Fibroblast of villous mesenchyme (primary cell): ENCODE measurements at places on chromosomes 11 and 22.

GRCh38 chr22:49838771-49839717 is 11.4 kb upstream of the BRD1 start:
- DNase-seq = peak; percentile 27

GRCh38 chr11:58061813-58062212 is 31.1 kb downstream of the OR6Q1 start:
- no peak for DNase-seq

GRCh38 chr11:100929377-100929776 is 200.2 kb downstream of the PGR start:
- DNase-seq = peak; percentile 39

GRCh38 chr11:2839395-2839943 is 46.1 kb downstream of the CDKN1C start:
- DNase-seq = no peak

GRCh38 chr11:100830274-100830673 is 143.2 kb downstream of the ARHGAP42 start:
- peak; percentile 34 for DNase-seq
